Activated naive CD8-positive, alpha-beta T cell treated with anti-CD3 and anti-CD28 coated beads, Interleukin-2, amount 50 U/mL, for 24 hours (primary cell): ENCODE measurements at places on chromosomes 1 and 21.

DNA sequence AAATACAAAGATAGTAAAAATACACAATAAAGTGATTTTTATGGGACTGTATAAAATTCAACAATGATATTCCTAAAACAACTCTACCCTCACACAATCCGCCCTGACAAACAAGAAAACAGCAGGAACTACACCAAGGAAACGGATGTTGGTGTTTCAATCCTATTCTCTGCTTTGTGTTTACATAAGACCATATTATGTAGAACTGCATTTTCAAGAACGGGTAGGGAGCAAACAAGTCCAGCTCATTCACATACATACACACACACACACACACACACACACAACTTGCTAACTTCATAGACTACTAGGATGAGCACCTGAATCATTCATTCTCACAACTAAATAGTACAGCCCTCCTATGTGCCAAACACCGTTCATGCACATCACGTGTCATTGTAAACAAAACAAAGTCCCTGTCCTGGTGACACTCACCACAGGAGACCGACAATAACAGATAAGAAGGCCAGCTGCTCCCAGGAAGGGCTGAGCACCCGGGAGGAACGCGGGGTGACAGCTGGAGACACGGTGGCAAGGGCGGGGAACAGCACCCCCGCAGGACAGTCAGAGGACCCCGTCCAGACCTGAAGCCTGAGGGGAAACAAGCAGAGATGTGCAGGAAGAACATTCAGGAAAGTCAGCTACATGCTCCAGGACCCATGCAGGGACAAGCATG, 43.0 kb downstream of the NPHP4 start:
- no peak for DNase-seq

DNA sequence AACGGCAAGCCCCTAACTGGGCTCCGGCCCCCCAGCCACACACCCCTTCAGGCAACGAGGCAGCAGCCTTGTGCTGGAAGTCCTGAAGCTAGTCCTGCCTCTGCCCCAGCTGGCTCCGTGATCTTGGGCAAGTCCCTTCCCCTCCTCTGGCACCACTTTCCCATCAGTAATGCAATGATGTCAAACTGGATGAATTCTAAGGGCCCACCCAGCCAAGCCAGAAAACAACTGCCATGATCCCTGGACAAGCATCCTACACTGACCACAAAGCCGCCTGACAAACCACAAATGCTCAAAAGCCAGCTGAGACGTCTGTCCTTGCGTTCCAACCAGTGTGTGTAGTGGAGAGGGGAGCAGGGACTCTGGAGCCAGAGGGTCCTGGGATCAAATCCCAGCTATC, 26.8 kb downstream of the IFFO2 start:
- no peak for DNase-seq

DNA sequence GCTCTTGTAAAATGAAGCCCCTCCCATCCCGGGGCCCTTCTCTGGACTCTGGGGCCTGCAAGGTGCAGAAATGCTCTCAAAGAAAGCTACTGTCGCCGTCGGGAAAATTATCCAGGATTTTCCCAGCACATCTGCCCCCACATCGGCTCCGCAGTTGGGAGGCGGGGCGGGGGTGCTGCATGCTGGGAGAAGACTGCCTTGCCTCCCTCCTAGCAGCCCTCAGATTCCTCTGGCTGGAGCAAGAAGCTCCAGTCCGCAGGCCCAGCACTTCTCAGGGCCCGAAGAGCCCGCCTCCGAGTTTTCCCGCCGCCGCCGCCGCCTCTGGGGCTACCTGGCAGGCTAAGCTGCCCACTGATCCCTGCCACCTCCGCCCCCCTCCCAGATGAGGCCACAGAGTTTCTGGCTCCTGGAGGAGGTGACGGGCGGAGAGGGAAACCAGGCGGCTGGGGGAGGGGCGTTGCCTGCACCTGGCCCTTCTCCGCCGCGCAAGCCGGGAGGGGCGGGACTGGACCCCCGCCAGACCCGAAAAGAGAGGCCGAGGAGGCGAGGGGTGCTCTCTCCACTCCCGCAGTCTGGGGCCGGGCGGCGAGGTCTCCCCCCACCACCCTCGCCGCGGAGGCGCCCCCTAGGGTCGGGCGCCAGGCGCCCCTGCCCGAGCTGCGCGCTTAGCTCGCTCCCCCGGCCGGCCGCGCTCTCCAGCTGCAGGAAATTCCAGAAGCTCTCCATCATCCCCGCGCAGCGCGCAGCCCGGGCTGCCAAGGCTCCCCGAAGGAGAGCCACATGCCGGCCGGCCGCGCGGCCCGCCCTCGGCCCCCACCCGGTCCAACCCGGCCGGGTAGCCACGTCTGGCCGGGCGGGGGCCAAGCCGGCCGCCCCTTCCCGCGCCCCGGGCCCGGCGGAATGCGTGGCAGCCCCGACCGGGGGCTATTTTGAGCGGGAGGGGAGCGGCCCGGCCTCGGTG, 28.8 kb downstream of the AHDC1 start:
- no peak for DNase-seq

GRCh38 chr21:45312296-45312695, 24.6 kb upstream of the POFUT2 start:
- no peak for DNase-seq

DNA sequence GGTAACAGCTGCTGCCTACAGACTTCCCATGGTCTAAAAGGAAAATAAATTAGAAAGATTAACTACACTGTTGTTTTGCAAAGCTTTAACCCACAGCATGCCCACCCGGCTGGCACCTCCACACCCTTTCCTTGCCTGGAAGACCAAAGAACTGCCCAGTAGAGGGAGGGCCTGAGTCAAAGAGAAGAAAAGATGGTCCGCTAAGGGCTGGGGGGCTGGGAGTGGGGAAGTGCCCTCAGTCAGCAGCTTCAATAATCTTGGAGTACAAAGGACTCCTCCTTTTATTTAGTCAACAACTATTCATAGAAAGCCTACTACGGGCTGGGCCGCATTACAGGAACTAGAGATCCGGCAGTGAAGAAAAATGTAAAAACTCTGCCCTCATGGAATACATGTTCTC, 40.6 kb downstream of the ERI3 start:
- no peak for DNase-seq
